Activated naive CD4-positive, alpha-beta T cell (primary cell): ENCODE measurements at places on chromosomes 7 and 10.

DNA sequence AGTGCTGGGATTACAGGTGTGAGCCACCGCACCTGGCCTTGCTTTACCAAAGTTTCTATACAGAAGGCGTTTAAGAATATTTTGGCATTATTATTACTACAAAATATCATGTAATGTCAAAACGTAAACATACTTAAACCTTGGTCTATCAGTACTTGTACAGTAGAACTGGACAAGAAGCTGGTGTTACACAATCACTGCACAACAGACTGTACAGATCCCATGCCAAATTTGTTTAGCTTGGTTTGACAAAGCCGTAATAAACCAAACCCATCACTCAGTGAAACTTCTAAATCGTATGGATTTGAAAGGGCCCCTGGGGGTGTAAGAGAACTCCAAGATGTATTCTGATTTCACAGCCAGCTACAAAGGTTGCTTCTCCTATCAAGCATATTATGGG is 51.8 kb upstream of the RHEB start:
- no peak for DNase-seq

GRCh38 chr10:21503542-21503941 is 21.9 kb downstream of the SKIDA1 start:
- no peak for DNase-seq

DNA sequence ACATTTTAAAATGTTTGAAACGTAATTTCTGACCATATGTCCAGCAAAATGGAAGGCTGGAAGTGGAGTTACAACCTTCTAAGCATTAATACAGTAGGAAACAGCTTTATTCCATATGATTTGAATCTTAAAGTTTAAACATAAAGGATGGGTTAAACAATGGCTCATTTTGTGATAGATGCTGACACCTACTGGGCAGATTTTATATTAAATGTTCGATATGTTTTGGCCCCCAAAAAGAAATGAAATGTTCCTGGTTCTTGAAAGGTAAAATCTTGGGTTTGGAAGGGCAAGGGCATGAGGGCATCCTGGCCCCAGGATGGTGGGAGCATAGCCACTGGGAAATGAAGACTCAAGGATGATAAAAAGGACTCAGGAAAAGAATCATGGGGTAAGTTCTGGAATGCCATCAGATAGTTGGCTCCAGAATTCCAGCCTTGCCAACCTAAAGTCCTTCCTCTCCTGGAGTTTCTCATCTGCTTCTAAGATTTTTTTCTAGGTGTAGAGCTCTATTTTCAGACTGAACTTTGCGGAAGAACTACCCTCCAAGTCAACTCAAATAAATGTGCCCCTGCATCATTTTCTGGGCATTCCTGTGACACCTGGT is 34.6 kb upstream of the SLC35G1 start:
- DNase-seq = no peak

DNA sequence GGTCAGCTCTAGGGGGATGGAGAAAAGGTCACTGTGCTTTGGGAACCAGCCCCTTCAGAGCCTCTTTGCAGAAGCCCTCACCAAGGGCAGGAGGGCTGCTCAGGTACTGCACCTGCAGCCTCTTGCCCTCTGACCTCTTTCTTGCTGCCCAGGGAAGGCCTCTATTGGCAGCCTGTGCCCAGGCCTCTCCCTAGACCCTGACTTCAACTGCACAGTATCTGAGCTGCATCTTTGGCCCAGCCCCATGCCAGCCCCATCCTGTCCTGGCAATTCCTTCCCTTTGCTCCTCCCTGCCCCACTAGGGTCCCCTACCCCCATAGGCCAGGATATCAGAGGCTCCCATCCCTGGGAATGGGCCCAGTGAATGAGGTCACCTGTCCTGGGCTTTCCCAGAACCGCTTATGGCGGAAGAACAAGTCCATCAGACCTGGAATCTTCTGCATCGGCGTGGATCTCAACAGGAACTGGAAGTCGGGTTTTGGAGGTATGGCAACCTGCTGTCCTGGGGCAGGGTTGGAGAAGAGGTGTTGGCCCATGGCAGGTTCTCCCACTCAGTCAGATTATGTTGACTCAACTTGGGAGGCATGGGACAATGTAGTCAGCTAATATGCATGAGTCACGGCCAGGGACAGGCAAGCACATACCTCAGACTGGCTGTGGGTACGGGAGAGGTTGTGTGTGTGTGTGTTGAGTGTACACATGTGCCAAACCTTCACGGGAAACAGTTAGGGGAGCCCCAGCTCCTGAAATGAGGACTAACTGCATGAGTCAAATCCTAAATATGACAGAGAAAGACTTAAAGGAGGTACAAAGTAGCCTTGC is 17.1 kb upstream of the CPA1 start:
- no peak for DNase-seq

GRCh38 chr7:84085998-84086397 is 108.6 kb downstream of the SEMA3A start:
- no peak for DNase-seq

DNA sequence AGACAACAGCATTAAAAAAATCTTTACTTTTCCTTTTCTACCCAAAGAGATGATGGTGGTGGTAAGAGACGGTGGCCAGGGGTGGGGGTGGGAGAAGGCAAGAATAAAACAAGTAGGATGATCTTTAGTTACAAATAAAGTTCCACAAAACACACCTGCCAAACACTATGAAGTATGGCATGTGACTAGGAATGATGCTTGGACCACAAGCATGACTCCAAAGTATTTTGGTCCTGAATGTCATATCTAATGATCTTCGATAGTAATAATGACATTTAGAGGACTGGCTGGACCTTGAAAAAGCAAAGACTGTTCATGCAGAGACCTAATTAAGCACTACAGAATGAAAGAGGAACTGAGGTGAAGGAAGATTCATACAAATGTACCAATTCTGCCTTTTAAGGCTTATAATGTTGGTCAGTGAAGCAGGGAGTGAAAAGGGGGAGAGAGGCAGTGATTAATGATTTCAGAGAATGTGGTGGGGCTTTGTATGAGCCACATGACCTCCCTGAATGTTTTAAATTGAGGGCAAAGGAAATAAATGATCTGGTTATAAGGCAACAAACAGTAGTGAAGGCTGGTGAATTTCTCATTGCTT is 29.6 kb upstream of the DKK1 start:
- no peak for DNase-seq

DNA sequence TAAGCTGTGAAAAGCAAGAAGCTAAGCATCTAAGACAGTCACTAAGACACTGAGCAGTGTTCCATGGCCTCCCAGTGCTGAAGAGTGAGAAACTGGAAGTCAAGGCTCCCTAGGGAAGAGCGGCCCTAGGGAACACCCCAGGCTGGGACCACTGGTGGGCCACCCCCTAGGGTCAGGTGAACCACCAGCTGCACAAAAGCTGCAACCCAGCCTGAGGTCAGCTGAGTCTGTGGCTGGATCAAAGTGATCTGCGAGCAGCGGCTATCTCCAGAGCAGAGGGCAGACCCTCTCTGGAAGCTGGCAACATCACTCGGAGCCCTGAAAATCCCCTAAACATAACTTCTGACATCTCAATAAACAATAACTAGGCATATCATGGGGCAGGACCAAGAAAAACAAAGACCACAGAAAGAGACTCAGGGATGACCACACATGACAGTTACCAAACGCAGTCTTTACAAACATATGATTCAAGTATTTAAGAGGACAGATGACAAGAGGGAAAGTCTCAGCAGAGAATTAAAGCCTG is 125.8 kb downstream of the DLG5 start:
- no peak for DNase-seq

DNA sequence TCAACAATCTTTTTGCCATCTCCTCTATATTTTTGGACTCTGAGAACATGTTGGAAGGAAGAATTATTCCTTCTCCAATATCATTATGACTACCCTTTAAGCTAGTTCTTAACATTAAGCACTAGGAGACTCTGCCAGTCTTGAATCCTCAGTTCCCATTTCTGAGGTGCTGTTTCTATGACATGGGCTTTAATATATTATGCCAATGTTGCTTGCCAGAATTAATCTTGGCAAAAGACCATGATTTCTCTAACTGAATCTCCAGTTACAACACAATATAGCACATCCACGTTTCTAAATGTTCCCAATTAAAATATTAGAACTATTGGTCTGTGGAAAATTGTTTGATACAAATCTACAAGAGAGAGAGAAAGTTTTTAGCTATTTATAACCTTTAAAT is 250.0 kb downstream of the HGF start:
- DNase-seq = no peak

DNA sequence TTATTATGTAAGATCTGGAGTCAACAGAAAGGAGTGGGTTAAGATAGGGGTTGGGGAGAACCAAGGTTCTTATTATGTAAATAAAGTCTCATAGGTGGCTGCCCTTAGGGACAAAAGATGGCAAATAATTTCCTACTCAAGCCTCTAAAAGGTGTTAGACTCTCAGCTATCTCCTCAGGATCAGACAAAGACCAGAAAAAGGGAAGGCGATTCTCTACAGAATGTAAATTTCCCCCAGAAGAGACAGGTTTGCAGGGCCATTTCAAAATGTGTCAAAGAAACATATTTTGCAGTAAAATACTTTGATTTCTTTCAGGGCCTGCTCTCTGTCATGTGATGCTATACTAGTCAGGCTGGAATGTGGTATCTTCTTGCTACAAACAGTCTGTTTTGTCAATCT is 80.3 kb downstream of the MICU1 start:
- DNase-seq = no peak

GRCh38 chr7:118075936-118076335 is 108.0 kb upstream of the LSM8 start:
- DNase-seq = no peak

DNA sequence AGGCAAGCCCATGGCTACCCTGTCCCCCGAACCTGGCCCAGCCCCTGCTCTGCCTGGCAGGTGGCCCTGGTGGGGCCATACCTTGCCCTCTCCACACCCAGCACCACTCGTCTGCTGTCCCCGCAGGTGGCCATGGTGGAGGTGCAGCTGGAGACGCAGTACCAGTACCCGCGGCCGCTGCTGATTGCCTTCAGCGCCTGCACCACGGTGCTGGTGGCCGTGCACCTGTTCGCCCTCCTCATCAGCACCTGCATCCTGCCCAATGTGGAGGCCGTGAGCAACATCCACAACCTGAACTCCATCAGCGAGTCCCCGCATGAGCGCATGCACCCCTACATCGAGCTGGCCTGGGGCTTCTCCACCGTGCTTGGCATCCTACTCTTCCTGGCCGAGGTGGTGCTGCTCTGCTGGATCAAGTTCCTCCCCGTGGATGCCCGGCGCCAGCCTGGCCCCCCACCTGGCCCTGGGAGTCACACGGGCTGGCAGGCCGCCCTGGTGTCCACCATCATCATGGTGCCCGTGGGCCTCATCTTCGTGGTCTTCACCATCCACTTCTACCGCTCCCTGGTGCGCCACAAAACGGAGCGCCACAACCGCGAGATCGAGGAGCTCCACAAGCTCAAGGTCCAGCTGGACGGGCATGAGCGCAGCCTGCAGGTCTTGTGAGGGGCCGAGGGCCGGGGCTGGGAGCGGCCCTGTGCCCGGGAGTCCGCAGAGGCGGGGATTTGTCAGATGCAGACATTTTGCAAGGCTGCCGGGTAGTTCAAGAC is 13.2 kb downstream of the ORAI2 start:
- no peak for DNase-seq

DNA sequence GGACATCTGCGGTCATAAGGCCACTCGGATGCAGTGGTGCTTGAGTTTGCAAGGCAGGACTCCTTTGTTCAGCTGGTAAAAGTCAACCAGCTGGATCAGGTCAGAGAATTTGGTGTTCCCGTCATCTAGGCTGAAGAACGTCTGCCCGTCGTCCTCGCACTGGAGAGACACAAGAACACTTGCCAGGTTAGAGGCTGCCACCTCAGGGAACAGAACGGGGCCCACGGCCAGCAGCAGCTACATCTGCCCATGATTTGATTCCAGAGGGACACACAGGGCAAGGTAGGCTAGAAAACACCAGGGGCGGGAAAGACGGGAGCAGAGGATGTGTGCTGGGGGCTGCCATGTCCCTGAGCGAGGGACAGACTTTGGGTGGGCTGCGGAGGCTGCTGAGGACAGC is 27.7 kb upstream of the DDC start:
- DNase-seq = no peak

GRCh38 chr7:44533301-44534055 is 7.7 kb downstream of the NPC1L1 start:
- DNase-seq = no peak

GRCh38 chr7:30842542-30843451 is 68.9 kb upstream of the AQP1 start:
- no peak for DNase-seq

GRCh38 chr7:137642472-137642871 is 204.3 kb downstream of the DGKI start:
- DNase-seq = no peak

GRCh38 chr7:134699899-134700298 is 53.2 kb downstream of the BPGM start:
- DNase-seq = no peak

GRCh38 chr7:14351167-14351566 is 361.7 kb upstream of the ETV1 start:
- DNase-seq = no peak

DNA sequence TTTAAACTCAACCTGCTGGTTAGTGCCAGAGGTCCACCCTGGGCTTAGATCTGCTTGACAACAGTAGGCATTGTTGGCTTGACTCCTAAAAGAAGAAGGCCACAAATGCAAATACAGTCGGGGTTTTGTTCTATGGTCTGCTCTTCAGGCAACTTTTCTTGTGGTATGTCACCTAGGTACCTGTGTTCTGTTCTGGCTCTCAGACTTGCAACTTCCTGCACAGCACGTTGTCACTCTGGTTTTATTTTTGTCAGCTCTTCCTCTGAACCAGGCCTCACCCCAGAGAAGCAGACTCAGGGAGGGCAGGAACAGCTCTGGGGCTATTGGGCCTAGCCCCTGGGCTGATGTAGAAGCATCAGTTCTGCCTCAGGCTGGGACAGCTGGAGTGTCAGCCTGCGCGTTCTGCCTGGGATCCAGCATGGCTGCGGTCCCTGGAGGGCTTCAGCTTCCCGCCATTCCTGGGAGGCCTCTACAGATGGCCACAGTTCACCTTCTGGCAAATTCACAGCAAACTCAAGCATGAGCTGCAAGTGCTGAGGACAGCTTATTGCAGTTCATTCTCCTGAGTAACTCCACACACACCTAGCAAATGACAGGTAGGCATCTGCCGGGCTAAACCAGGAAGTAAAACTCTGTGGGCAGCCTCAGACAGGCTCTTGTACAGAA is 11.0 kb upstream of the PDCD4 start:
- no peak for DNase-seq
